H1 (cell line): ENCODE measurements at places on chromosomes 12 and 14.

DNA sequence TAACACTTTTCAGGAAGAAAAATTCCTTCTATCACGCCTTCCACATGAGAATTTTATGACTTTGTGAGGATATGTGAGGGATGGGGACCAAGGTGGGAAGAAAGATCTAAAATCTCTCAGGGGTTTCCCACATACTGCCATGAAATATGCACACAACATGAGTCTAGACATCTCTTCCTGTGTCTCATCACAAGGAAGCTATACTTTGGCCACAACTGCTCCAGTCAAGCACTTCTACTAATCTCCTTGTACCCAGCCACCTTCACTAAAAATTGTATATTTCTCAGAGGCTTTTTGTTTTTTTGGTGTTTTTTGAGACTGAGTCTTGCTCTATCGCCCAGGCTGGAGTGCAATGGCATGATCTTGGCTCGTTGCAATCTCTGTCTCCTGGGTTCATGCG lies 3.2 kb downstream of the OSBPL8 start:
- no peak for DNase-seq

- no peak for DNase-seq
Measured at GRCh38 chr12:100724071-100724470, 70.5 kb upstream of the ANO4 start.

DNA sequence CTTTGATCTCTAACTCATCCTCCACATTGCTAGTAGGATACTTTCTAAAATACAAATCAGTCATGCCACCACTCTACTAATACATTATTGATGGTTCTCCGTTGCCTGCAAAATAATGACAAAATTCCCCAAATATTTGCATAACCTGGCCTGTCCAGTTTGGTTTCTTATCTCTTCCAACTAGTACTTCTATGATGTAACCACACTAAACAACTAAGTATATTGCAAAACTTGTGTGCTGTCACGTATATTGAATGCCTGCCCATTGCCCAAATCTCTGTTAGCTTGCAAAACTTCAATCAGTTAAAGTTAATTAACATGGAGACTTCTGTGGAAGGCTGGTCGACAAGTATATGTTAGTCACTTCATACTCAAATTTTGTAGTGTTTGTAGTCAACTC lies 6.5 kb downstream of the OR6C74 start:
- DNase-seq = no peak

DNA sequence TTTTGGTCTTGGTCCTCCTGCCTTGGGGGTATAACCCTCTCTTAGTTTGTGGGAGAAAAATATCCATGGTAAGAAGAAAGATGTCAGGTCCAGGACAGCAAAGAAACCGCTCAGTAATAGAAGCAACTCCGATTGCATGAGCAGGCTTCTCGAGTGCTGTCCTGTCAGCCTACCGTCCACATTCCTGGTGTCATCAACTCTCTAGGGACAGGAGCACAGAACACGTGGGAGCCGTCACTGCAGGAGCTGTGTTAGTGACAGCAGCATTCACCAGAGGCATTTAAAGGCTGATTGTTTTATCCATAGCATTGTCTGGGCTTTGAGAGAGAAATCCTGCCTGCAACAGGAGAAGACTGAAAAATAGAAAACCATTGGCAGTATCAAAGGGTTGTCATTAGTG lies 244.2 kb downstream of the CACNA1C start:
- no peak for DNase-seq

DNA sequence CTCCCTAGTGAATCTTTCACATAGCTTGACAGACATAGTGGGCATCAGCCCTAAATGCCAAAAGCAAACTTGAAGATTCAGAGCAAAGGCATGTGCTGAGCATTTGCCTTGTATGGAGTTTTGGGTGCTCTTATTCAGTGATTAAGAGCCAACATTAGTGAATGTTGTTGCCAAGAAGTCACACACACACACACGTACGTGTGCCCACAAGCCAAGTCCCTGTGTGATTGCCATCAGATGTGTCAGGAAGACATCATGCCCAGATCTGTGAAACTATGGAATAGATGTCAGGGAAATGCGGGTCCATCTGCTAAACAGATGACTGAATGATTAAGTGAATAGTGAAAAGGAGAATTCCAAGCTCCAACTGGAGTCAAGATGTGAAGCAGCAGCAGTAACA lies 149.0 kb downstream of the AKAP6 start:
- DNase-seq = no peak

GRCh38 chr14:99647411-99647810 lies 2.5 kb downstream of the HHIPL1 start:
- DNase-seq = no peak

DNA sequence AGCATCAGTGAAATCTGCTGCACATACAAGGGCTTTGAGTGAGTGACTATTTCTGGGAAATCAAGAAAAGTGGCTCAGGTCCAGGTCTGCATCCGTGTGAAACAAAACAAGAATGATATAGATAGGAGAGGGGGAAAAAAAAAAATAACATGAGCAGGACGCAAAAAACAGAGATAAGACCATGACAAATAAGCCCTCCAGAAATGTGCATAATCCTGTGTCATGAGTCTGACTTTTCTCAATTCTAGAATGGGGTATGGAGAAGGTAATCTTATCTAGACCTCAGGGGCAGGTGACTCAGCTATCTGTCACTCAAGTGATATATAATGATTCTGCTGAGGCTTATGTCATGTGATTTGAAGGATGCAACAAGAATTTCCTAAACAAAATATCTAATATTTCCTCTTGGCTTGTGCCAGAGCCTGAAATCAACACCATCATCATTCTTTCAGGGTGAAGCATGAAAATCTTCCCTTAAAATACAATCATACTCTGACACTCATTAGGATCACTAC lies 250.0 kb downstream of the PHLDA1 start:
- DNase-seq = no peak
